G401 (cell line): ENCODE measurements at places on chromosomes 2 and 18.
A peak's percentile ranks its signal among the peaks of the same experiment; 100 is the strongest.

- DNase-seq = no peak
These were observed 28.0 kb downstream of the ADI1 start for GRCh38 chr2:3491306-3491705.

DNA sequence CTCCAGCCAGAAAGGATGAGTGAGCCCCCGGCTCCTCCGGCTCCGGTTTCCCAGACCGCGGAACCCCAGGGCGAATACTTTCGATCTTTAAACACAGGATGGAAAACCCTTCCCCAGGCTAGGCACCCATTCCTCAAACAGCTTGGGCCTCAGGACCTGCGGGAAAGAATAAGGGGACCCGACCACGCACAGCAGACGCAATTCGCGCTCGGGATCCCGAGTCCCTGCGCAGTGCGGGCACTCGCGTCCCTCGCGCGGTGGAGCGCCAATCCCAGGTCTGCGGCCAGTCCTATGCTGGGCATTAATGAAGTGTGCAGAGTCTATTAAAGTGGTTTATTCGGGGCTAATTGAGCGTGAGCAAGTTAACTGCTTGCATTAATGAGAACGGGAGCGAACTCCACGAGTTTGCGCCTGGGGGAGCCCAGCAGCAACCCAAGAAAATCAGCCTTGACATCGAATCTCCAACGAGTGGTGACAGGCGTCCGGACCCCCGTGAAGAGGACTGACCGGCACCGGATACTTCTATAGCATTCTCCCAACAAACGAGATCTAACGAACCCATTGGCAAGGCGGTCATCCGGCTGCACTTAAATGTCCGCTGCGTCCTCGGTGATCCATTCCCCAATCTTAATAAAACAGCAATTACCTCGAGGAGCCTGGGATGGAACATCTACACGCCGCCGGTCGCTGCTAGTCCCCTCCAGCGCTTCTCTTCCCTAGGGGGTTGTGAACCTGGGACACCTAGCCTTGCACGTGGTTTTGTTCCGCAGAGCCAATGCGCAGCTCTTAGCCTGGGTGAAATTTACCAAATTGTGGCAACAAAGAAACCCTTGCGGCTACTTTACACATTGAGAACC lies 1.6 kb downstream of the OSR1 start:
- DNase-seq = no peak

- no peak for DNase-seq
These were observed 283 bp upstream of the RBBP8 start for GRCh38 chr18:22932885-22933205.

DNA sequence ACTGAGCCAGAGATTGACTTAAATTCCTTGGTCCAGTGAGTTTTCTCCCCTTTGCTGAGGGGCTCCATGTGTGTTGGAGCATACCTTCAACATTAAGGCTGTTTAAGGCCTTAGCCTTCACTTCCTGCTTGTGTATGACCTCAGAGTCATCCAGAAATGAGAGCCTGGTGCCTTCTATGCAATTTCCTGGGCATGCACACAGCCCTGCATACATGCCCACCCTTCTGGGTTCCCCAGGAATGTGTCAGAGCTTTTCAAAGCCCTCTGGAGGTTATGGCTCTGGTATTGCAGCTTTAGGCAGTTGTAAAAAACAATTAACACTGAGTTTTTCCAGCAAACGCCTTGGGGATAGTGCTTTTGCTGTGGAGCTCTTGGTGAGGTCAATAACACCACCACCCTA lies 16.7 kb downstream of the IL1R1 start:
- DNase-seq = no peak

DNA sequence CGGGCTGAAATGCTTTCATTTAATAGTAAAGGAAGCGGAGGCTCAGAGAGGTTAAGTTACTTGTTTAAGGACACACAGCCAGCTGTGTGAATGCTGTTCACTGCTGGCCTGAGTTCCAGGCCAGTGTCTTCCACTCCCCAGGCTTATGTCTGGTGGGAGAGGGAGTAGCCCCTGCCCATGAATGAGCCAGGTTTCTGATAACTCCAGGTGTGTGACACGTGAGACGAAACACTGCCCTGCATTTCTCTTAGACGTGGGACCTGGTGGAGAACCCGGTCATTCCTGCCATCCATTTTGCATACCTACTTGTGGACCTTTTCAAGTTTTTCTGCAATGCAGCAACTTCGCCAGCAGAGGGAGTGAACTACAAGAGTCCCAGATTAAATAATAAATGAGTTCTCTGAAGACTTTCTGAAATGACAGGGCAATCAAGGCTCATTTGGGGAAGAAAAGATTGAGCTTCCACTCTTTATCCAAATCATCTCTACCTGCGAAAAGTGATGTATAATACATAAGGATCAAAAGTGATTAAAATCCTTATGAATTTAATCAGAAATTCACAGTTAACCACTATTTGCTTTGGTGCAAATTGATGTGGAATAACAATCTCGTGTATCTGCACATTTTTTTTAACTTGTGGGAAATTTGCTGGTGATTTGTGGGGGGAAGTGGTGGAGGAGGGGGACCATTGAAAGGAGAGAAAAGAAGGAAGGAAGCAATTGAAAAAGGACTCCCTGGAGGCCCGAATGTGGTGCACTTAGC lies 79.4 kb upstream of the ASB18 start:
- DNase-seq = peak; percentile 78

DNA sequence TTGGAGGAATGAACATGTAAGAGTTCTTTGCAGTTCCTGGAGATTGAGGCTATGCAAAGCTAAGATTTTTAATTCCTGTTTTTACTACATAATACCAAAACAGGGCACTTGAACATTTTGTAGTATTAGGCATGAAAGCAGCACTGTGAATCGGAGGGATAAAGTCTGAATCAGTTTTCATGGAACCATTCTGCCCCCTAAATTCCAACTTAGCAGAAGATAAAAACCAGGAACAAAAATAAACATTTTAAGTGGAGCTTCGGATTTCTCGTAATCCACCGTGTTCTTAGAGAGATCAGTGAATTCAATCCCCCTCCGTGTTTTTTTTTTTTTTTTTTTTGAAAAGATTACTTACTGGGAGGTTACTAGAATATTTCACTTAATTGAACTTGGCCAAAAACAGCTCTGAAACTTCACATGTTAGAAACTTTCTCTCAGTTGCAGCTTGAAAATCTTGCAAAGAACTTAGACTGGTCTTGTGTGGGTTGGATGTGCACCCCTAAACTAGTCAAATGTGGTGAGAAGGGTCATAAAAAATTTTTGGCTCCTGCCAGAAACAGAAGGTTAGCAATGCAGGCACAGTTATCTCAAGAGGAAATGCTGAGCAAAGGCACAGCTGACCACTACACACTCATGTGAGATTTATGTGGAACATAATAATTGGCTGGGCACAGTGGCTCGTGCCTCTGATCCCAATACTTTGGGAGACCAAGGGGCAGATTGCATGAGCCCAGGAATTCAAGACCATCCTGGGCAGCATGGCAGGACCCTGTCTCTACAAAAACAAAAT lies 145.4 kb upstream of the RNF152 start:
- DNase-seq = peak; percentile 13

DNA sequence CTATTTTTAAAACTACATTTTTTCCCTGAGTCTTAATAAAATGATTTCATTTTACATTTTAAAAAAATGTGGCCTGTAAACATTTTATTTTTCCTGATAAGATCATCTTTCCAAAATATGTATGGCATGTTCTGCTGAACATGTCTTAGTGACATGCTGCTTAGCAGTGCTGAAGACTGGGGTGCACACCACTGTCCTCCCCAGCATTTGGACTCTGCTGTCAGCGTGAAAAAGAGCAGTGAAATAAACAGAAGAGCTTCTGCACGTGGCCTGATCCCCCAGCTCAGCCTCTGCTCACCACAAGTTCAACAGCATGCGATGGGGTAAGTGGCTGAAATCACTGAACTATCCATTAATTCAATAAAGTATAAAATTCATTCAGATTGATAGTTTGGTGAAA lies 81.6 kb upstream of the ZNF521 start:
- DNase-seq = no peak

DNA sequence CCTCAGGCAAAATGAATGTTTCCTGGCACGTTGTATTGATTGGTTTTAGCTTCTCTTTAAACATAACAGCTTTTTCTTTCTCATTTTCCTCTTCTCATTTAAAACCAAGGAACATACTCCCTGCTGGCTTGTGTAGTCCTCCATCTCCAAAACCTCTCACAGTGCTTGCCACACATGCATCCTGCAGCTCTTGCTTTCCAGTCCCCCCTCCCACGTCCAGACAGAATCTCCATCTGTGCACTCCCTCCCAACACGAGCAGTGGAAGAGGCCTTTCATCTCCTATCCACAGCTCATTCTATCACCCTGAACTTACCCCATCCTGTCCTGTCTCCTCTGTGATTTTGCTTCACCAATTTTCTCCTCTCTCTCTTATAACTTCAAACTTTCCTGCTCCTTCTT lies 99.6 kb upstream of the THSD7B start:
- DNase-seq = peak; percentile 44

DNA sequence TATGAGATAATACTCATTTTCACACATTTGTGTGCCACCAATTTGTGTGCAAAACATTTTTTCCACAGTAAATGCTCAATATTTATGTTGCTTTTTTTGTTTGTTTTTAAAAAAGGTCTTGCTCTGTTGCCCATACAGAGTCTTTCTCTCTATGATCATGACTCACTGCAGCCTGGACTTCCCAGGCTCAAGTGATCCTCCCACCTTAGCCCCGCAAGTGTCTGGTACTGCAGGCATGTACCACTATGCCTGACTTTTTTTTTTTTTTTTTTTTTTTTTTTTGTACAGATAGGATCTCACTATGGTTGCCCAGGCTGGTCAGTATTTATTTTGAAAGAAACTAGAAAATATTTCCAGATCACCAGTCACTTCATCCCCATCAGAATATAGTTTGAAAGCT lies 297.8 kb upstream of the GYPC start:
- DNase-seq = no peak

DNA sequence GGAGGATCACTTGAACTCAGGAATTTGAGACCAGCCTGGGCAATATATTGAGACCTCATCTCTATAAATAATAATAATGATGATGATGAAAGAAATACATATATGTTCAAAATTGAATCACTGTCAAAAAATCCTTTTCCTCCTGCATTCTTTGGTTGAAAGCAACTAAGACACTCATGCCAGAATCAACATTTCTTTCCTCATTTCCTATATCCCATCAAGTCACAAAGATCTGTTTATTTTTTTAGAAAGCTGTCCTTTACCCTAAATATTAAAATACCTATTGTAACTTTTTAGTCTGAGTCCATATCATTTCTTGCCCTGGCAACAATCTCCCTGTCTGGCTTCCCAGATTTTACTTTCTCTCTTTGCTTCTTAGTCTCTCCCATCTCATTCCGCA lies 31.8 kb upstream of the PPP4R3B start:
- DNase-seq = no peak

DNA sequence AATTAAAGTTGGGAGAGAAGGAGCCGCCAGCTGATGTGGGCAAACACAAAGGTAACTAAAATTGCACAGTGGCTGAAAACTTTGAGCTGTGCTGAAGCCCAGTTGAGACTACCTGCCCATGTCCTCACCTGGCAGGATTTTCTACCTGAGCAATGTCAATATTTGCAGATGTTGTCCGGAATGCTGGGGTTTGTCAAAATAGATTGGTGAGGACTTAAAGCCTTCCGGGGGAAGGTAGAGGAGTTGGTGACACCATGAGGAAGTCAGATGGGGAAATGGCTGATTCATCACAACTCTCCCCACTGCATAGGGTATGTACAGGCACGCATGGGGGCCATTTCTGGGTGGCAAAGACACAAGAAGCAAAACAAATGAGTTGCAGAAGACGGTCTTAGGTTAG lies 114.9 kb downstream of the ALK start:
- no peak for DNase-seq

DNA sequence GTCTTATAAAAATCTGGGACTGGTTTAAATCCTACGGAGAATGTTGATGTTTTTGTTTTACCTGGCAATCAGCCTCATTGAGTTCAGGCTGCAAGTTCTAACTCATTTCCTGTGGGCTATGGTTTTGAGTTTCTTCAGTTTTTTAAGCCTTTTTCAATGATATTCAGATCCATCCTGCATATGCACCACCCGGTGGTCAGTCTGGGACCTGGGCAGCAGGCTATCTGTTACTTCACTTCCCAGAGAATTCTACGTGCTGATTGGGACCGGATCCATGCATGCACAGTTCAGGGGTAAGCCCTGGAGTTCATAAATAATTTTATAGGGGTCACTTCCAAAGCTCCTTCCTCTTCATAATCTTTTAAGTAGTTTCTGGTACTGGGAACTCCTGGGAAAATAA lies 339.2 kb upstream of the HNRNPA3 start:
- no peak for DNase-seq

DNA sequence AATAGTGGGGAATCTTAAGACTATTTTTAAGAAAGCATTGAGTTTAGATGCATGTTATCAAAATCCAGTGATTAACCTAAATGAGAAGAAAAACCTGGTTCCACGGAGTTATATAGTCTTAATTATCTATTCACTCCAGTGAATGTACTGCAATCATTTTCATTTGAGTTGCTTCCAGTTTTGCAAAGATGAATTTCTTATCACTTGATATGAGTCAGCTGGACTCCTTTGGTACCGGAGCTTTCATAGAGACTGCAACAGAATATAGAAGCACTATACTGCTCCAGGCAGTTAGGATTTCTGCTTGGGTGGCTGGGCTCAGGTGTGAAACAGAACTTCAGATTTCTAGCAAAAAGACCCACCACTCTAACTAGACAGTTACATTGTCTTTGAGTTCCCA lies 92.2 kb upstream of the NFU1 start:
- no peak for DNase-seq

- DNase-seq = no peak
These were observed 86.0 kb downstream of the TACR1 start for GRCh38 chr2:75113231-75113869.

- DNase-seq = no peak
These were observed 41.1 kb downstream of the UPP2 start for GRCh38 chr2:158142568-158143332.

GRCh38 chr2:85132397-85132796 lies 795 bp upstream of the TCF7L1 start:
- DNase-seq = no peak

DNA sequence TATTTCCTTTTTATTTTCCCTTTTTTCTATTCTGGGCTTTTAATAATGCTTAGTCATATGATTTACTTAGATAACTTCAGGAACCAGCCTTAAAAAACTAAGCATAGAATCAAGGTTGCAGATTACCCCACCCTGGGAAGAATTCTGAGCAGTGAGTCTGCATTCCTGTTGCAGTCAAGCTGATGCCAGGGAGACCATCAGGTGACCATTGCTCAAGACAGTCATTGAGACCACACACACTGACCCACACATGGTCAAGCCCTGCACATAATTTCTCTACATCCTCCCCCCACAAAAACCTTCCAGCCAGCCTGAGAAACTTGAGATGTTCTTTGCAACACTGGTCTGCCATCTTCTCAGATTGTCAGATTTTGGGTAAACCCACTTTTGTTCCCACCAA lies 83.9 kb downstream of the SH3YL1 start:
- DNase-seq = no peak

GRCh38 chr18:56043641-56044061 lies 455.7 kb upstream of the TCF4 start:
- peak; percentile 36 for DNase-seq

DNA sequence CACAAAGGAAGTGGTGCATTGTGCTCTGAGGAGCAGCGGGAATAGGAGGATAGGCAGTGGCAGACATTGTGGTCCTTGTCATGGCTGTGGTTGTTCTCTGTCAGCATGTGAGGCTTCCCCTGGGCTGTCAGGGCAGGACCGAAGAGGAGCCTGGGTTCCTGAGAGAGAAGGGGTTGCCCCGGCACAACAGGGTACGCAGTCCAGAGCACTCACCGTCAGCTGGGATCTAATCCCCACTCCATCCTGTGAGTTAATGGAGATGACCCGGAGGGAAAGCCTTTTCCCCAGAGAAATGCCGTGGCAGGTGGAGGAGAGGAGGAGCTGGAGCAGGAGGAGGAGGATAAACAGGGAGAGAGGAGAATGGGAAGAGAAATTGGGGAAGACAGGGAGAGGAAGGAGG lies 396.7 kb upstream of the HS6ST1 start:
- no peak for DNase-seq

- no peak for DNase-seq
These were observed 87.8 kb upstream of the BCL2L11 start for GRCh38 chr2:111032721-111033429.
